ENCODE measurements at places on chromosomes 16 and 17. TPM values are rescaled to one million over a fixed set of nuclear protein-coding genes. Genes with fewer than 3 reads are reported as not detected.

DNA sequence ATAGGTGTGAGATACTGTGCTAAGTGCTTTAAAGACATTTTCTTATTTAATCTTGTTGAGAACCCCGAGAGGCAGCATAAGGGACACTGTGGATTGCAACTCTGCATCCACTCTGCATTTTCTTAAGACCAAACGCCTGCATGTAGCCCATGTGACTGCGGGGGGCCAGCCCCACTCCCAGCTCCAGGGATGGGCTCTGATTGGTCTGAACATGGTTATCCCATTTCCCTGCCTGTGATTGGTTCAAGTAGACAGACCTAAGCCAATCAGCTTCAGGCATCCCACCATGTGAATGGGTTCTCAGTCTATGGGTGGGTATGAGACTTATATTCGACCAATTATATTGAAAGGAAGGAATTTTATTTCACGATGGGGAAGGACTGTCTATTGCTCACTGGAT is 33.2 kb upstream of the USP7 start:
- no peak for DNase-seq

Gene STUB1
- 81.5 TPM for total RNA-seq

Gene PRSS53
- 3.7 TPM for total RNA-seq

DNA sequence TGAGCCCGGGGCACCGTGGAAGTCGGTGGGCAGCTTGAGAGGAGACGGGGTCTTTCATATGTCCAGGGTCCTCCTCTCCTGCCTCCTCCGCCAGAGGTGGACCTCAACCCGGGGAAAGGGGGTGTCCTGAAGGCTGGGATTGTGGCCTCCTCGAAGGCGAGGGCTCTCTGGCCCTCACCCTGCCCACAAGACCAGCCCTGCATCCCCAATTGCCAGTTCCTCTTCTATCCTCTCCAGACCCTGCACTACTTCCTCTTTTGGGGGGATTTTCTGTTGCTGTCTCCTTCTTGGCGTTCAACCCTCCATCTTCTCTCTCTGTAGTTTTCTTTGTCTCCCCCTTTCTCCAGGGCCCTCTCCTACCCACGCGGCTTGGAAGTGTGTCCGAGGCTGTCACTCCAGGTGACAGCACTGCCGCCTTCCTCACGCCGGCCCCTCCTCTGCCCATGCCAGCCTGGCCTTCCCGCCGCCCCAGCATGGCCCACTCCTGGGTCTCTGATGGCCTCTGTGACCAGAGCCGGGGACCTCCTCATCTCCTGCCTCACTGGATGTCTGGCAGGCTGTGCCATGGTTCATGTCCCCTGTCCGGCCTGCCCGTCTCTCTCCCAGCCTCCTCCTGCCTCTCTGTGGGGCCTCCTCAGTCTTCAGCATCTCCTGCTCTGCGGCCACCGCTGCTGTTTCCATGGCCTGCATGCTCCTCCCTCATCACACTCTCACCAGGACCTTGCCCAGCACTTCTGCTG is 2.4 kb upstream of the ITGAX start:
- DNase-seq: no peak

- no peak for DNase-seq
Observed at GRCh38 chr16:14344945-14345344, 273.8 kb downstream of the MRTFB start.

Gene USP6
- 0.26 TPM for total RNA-seq

Gene KCNAB3
- 19.9 TPM for total RNA-seq

Gene CHST6
- total RNA-seq: 22.4 TPM

DNA sequence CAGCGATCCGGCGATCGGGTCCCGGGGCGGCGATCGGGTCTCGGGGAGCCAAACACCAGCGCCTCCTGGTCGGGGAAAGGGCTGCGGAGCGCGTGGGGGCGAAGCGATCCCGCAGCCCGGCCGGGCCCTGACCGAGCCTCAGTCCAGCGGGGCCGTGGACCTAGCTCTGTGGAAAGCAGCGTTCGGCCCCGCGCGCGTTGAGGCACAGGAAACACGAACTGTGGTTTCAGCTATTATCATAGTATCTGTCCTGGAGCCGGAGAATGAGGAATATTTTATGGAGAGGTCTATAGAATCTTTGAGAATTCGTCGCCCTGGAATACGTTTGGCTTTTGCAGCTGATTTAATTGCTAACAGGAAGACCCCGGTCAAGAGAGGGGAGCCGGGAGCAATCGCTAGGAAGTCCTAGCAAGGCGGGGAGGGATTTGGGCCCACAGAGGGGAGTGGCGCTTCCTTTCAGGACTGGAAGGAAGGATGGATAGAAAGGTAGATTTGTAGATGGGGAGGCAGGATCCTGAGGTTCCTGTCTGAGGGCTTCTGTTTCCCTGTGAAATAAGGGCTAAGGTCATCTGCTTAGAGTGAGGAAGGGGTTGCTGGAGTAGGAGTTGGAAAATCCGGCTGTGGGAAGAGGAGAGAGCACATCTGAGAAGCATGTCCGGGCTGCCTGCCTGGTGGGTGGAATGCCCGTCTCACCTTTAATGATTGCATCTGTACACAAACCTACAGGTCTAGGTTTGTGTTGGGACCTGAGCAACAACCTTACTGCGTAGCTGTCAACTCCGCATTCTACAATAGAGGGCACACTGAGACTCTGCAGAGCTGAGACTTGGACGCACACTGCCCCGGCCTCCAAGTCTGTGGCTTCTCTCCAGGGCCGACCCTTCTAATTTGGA is 770 bp downstream of the CCNF start:
- DNase-seq: no peak

GRCh38 chr16:4365014-4365406 is 6.6 kb upstream of the VASN start:
- no peak for DNase-seq

- peak; percentile 45 for DNase-seq
Observed at GRCh38 chr17:50425682-50426471, at the start of gene ACSF2. TSS of gene ACSF2 (plus strand) at chr17:50426218. CDS start at chr17:50426262, 44 bp downstream.

DNA sequence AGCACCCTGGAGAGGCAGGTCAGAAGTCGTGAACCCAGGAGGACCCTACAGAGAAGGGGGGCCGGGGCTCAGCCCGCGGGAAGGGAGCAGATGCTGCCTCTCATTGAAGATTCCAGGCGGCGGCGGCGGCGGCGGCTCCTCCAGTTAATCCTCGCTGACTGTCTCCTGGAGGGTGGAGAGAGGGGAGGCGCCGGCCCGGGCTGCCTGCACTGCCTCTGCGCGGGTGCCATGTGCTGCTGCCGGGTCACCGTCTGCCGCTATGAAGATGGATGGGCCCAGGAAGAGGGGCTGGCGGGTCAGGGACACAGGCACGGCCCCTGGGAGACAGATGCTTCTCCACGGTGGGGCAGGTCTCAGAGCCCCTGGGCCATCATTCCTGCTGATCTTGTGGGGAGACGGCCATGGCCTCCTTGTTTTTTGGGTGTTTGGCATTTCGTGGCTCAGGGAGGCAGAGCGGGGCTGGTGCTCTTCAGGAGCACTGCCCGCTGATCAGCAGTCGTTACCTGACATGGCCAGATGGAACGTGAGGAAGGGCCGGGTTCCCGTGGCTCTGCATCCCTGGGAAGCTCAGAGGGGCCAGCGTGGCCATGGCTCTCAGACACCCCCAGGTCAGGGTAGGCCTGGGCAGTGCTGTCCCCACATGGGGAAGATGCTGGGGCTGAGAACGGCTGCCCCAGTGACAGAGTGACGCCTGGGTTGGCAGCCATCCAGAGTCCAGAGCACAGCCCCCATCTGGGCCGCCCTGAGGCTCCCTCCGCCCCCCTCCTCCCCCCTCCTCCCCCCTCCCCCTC is 36.1 kb downstream of the GINS2 start:
- peak; percentile 49 for DNase-seq

DNA sequence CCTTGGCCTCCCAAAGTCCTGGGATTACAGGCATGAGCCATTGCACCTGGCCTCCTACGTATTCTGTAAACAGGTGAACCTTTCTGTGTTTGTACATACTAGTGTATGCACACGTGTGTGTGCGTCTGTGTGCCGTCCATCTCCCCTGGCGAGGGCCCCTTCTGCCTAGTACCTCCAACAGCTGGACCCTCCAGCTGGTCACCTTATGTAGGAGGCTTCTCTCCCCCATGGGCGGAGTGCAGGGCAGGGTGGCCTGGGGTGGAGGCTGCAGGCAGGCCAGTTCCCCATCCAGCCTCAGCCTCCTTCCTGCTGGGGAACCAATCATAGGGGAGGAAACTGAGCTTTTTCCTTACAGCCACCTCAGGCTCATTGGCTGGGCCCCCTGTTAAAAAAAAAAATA is 24.4 kb upstream of the DOC2B start:
- DNase-seq: no peak

DNA sequence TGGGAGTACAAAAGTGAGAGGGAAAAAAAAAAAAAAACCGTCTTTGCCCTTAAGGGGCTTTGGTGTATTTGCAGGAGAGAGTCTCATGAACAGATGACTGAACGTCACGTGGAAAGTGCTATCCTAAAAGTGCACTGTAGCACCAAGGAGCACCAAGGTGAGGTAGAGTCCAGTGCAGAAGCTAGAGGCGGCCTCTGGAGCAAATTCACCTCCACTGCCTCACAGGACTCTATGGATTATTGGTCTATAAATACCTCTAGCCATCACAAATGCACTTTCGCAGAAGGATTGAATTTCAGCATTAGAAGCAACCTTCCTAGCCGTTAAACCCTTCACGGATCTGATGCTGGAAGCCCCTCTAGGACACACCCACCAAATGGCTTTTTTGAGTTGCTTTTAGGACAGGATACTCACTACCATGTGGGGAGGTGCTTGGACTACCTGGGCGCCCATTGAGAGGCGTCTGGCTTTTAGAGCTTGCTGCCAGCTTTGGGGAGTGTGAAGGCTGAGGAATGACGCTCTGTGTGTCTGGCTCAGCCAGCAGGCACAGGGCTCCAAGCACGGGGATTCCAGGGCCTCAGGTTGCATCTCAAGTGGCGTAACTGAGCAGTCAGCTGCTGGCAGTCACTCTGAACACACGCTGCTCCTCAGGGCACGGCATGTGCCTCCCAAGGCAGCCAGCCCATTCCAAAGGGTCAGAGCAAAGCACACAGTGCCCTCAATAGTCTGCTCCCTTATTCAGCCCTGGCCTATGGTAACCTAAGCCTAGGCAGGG is 52.7 kb downstream of the CDRT4 start:
- DNase-seq: no peak
